SJSA1 (cell line): ENCODE measurements at places on chromosomes 2 and 18. TPM values are rescaled to one million over a fixed set of nuclear protein-coding genes. Genes with fewer than 3 reads are reported as not detected.
A peak's percentile ranks its signal among the peaks of the same experiment; 100 is the strongest.

Gene ARHGAP28
- 0.41 and 1.9 TPM in 2 replicates for total RNA-seq

Gene DSC3
- 13.9 and 20.0 TPM in 2 replicates for total RNA-seq

Gene UGT1A3
- total RNA-seq = not detected in 2 replicates

Gene TTC27
- total RNA-seq = 23.7 and 24.2 TPM in 2 replicates

Gene MRPL19
- total RNA-seq = 75.4 and 95.7 TPM in 2 replicates

Gene XIRP2
- not detected in 2 replicates for total RNA-seq

Gene C2orf78
- 0.03 TPM in 1 of 2 replicates, not detected in the other for total RNA-seq

Gene RAB10
- 92.7 and 186 TPM in 2 replicates for total RNA-seq

Gene IL36RN
- total RNA-seq = not detected in 2 replicates

Gene TMEM178A
- 0.13 and 0.41 TPM in 2 replicates for total RNA-seq

Gene TSPYL6
- not detected in 2 replicates for total RNA-seq

Gene FKBP1B
- 15.1 and 18.2 TPM in 2 replicates for total RNA-seq

GRCh38 chr2:30300456-30301221 is 69.3 kb downstream of the LBH start:
- H3K27ac ChIP-seq = peak overlapping the region; percentile 91
- H3K4me1 ChIP-seq = peaks cover 34% of the 10 kb centered on the region
- peak overlapping the region; percentile 8 for H3K4me3 ChIP-seq
- no peaks in the 10 kb centered on the region for H3K27me3 ChIP-seq

GRCh38 chr2:208698114-208698513 is 291.5 kb downstream of the PTH2R start:
- no peak overlapping the region for H3K27ac ChIP-seq
- no peaks in the 10 kb centered on the region for H3K36me3 ChIP-seq
- H3K27me3 ChIP-seq = no peaks in the 10 kb centered on the region; the same call in 1 of the 2 replicates
- no peak overlapping the region for H3K4me3 ChIP-seq

DNA sequence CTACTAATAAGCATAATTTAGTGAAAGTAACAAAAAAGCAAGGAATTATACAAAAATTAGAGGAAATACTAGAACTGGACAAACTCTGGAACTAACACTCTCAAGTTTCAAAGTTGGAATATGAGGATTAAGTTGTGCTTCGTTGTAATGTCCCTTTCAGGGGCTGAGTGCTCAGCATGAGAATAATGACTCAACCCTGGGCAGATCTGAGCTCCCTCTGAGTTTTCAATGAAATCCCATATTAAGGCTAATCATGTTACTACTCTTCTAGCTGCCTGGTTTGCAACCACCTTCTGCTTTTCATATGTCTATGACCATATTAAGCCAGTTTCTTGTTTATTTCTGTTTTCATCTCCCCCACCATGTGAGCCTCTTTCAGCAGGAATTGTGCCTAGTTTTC is 274.9 kb upstream of the LRRTM4 start:
- no peaks in the 10 kb centered on the region for H3K4me1 ChIP-seq
- no peak overlapping the region for H3K27ac ChIP-seq
- no peak for DNase-seq
- no peak overlapping the region for H3K4me3 ChIP-seq

- H3K4me1 ChIP-seq = peaks cover 14% of the 10 kb centered on the region
- DNase-seq = no peak
- H3K27me3 ChIP-seq = no peaks in the 10 kb centered on the region
- no peak overlapping the region for H3K27ac ChIP-seq
- H3K4me3 ChIP-seq = no peak overlapping the region
Observed at GRCh38 chr18:22185771-22186386, 16.5 kb downstream of the GATA6 start.

DNA sequence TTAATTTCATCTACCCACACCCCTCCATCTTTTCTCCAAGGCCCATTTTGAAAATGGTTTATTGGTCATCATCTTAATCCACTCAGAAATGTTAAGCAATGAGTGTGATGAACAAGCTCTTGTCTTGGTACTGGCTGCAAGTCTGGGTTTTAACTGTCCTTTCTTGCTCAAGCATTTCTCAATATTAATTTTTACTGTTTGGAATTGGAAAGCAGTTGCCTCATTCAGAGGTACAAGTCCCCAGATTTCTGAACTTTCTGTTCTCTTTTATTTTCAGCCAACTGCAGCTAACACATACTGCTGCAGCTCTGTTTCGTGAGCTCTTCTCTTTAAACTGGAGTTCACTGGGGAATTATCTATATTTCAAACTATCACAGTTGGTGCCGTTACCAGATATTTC is 99.4 kb upstream of the TEX51 start:
- H3K4me3 ChIP-seq = no peak overlapping the region
- H3K36me3 ChIP-seq = no peaks in the 10 kb centered on the region
- no peaks in the 10 kb centered on the region for H3K4me1 ChIP-seq
- peaks cover 19% of the 10 kb centered on the region; the same call in 1 of the 2 replicates for H3K27me3 ChIP-seq

GRCh38 chr2:234165421-234165820 is 114.9 kb downstream of the SPP2 start:
- no peaks in the 10 kb centered on the region for H3K36me3 ChIP-seq
- H3K27ac ChIP-seq = peak overlapping the region; percentile 67
- H3K4me3 ChIP-seq = no peak overlapping the region
- H3K27me3 ChIP-seq = no peaks in the 10 kb centered on the region
- H3K4me1 ChIP-seq = peaks cover 60% of the 10 kb centered on the region

GRCh38 chr2:128628996-128629395 is 310.3 kb upstream of the HS6ST1 start:
- peaks cover 16% of the 10 kb centered on the region for H3K4me1 ChIP-seq
- no peak overlapping the region for H3K27ac ChIP-seq
- no peaks in the 10 kb centered on the region for H3K27me3 ChIP-seq
- DNase-seq = no peak
- H3K36me3 ChIP-seq = no peaks in the 10 kb centered on the region

- no peaks in the 10 kb centered on the region for H3K27me3 ChIP-seq
- DNase-seq = peak; percentile 87
- H3K4me1 ChIP-seq = peaks cover 34% of the 10 kb centered on the region
Observed at GRCh38 chr2:45935791-45936622, 284.5 kb downstream of the PRKCE start.

GRCh38 chr2:211306929-211307328 is 750.5 kb downstream of the CPS1 start:
- DNase-seq = no peak
- H3K27ac ChIP-seq = no peak overlapping the region
- H3K4me3 ChIP-seq = no peak overlapping the region
- H3K4me1 ChIP-seq = no peaks in the 10 kb centered on the region
- no peaks in the 10 kb centered on the region for H3K36me3 ChIP-seq

DNA sequence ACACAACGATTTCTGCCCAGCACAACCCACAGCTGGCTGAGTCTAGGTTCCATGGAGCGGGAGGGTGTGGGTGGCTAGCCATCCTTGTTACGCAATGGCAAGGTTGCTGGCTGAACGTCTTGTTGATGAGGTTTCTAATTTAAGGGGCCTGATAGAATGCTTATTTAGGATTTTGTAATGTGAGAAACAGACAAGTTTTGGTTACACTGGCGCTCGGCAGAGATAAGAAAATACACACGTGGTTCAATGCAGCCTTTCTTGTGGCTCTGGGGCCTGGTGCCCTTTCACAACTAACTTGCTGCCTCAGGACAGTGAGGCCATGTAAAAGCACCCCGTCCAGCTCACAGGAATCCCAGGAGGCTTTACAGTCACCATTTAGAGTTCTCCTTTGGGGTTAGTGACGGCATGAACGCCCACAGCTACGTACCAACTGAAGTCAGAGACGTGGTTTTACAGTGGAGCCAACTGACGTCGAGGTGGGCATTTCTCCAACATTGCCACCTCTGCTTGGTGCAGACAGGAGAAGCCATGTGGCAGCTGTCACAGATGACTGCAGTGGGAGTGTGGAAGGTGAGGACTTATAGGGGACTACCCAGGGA is 29.7 kb upstream of the PIEZO2 start:
- H3K4me1 ChIP-seq = peaks cover 27% of the 10 kb centered on the region
- H3K4me3 ChIP-seq = no peak overlapping the region
- no peaks in the 10 kb centered on the region for H3K27me3 ChIP-seq

- H3K4me1 ChIP-seq = no peaks in the 10 kb centered on the region
- H3K27ac ChIP-seq = no peak overlapping the region
- H3K27me3 ChIP-seq = peaks cover 3% of the 10 kb centered on the region; the same call in 1 of the 2 replicates
- DNase-seq = no peak
- no peaks in the 10 kb centered on the region for H3K36me3 ChIP-seq
Observed at GRCh38 chr2:113192459-113193100, 18.8 kb downstream of the PSD4 start.

DNA sequence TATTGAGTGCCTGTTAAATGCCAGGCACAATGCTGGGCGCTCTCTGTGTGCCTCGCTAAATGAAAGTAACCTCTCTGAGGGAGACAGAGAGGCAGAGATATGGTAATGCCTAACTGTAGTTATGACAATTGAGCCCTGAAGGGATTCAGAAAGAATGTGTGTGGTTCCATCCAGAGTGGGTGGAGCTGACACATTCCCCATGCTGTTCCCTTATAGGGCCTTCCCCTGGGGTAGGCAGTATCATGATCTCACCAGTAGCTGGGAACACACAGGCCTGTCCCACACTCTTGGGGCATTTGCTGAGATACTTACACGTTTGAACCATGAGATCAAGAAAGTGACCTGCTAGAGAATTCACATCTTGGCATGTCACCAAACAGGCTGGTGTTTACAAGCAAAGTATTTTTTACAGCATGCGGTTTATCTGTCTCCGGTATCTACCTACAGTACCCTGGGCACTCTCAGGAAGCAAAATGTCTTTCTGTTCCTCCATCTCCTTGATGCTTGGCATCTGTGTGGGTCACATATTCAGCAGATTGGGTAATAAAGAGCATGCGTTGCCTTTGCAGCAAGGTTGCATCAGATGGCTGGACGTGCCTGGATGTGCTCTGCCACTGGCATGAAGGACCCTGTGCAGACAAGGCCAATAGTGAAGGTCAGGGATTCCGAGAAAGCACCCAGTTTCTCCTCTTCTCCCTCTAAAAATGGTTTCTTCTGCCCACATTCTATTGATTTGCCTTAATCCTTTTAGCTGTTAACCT is 9.4 kb downstream of the CTIF start:
- peak overlapping the region; percentile 89 for H3K27ac ChIP-seq
- peaks cover 71% of the 10 kb centered on the region for H3K36me3 ChIP-seq

- H3K27ac ChIP-seq = peak overlapping the region; percentile 70
- H3K4me1 ChIP-seq = peaks cover 44% of the 10 kb centered on the region
- peak; percentile 66 for DNase-seq
- H3K4me3 ChIP-seq = no peak overlapping the region
- H3K27me3 ChIP-seq = no peaks in the 10 kb centered on the region
- H3K36me3 ChIP-seq = no peaks in the 10 kb centered on the region
Observed at GRCh38 chr18:11859903-11860407, 8.7 kb downstream of the CHMP1B start.

GRCh38 chr18:34632321-34632720 is 77.8 kb upstream of the DTNA start:
- H3K36me3 ChIP-seq = no peaks in the 10 kb centered on the region
- no peak overlapping the region for H3K27ac ChIP-seq
- H3K4me1 ChIP-seq = no peaks in the 10 kb centered on the region
- H3K27me3 ChIP-seq = no peaks in the 10 kb centered on the region
- DNase-seq = no peak

- peaks cover 7% of the 10 kb centered on the region; the same call in 1 of the 2 replicates for H3K4me1 ChIP-seq
- H3K4me3 ChIP-seq = no peak overlapping the region
- no peaks in the 10 kb centered on the region for H3K36me3 ChIP-seq
Observed at GRCh38 chr2:132404056-132404455, 12.5 kb upstream of the GPR39 start.

DNA sequence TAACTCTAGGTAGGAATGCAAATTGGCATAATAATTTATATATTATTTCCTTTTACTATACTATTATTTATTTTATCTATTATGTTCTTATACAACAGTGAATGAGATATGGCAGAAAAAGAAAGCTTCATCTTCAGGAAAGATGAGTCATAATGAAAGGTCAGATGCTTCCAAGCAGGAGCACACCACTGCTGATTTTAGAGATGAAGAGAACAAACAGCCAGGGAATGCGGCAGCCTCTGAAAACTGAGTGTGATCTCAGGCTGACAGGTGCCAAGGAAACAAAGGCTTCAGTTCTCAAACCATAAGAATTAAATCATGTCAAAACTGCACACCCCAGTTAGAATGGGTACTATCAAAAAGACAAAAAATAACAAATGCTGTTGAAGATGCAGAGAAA is 149.0 kb downstream of the CCDC178 start:
- H3K27me3 ChIP-seq = no peaks in the 10 kb centered on the region
- no peak for DNase-seq
- no peaks in the 10 kb centered on the region for H3K4me1 ChIP-seq
- no peak overlapping the region for H3K27ac ChIP-seq

GRCh38 chr2:74532222-74532621 is 2.5 kb downstream of the HTRA2 start:
- H3K4me3 ChIP-seq = no peak overlapping the region
- H3K27me3 ChIP-seq = no peaks in the 10 kb centered on the region
- H3K27ac ChIP-seq = no peak overlapping the region
- no peak for DNase-seq
- peaks cover 13% of the 10 kb centered on the region for H3K4me1 ChIP-seq
- peaks cover 41% of the 10 kb centered on the region for H3K36me3 ChIP-seq

DNA sequence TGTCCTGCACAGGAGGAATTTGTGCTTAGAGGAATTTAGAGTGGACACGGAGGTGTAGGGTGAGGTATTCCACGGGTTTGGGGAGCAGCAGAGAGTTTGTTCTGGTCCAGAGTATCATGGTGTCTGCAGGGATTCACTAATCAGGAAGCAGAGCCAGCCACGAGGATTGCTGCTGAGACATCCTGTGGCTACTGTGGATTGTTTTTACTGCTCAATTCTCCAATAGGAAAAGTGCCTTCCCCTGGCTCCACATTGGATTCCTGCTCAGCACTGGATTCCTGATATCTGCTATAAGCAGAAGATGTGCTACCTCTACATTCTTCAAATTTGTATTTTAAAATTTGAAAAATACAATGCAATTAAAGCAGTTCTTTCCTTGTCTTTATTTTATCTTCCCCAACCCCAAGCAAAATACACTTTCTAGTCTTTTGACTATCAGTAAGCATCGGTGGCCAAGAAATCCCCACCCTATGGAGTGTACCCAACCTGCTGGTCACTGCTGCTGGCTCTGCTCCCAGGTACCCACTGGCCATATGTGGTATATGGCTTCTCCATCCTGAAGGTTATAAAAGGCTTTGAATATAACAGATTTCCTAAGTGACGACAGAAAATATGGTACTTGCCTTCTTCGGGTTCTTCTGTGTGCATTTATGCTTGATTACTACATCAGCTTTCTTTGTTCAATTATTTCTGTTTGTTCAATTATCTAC is 1403.0 kb upstream of the NXPH2 start:
- H3K36me3 ChIP-seq = no peaks in the 10 kb centered on the region
- no peak for DNase-seq
- no peak overlapping the region for H3K27ac ChIP-seq
- no peak overlapping the region for H3K4me3 ChIP-seq

GRCh38 chr2:219629976-219630695 is 2.7 kb downstream of the SLC4A3 start:
- DNase-seq = no peak
- H3K27ac ChIP-seq = no peak overlapping the region
- 0 out of 2 replicates have a peak, but pooled peaks cover 3% of the 10 kb centered on the region for H3K4me1 ChIP-seq
- no peaks in the 10 kb centered on the region for H3K27me3 ChIP-seq

DNA sequence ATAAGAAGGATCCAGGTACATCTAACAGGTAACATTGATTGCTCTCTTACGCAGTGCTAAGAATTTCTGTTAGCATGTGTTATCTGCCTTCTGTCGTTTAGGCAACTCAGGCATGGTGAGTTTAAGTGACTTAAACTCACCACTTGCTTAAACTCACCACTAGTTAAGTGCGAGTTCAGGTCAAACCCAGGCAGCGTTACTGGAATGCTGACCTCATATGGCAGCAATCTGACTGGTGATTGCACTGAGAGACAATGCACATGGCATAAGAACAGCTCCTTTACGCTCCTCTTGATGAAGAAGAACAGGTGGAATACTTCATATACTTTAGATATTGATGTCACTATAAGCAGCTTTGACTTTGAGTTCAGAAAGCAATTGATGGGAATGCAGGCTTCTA is 954.1 kb downstream of the SOCS6 start:
- no peak overlapping the region for H3K27ac ChIP-seq
- H3K36me3 ChIP-seq = no peaks in the 10 kb centered on the region
- H3K4me3 ChIP-seq = no peak overlapping the region
- DNase-seq = no peak
- H3K4me1 ChIP-seq = no peaks in the 10 kb centered on the region
- no peaks in the 10 kb centered on the region for H3K27me3 ChIP-seq
